ENCODE measurements at places on chromosomes 1 and 21.

- no peak for DNase-seq
Measured at GRCh38 chr21:42348762-42349161, 2.0 kb downstream of the TFF2 start.

GRCh38 chr1:62417351-62417999 is 19.4 kb upstream of the USP1 start:
- no peak for DNase-seq

GRCh38 chr1:99131546-99131945 is 126.9 kb upstream of the PLPPR5 start:
- no peak for DNase-seq

GRCh38 chr21:18104802-18105201 is 139.8 kb upstream of the CHODL start:
- no peak for DNase-seq
